ENCODE measurements at places on chromosomes 4 and X. TPM values are rescaled to one million over a fixed set of nuclear protein-coding genes. Genes with fewer than 3 reads are reported as not detected.

Gene VCX2
- total RNA-seq = not detected

Gene PAGE2B
- 1.1 TPM for total RNA-seq

Gene PDE6B
- total RNA-seq = 14.0 TPM

Gene PCDH10
- not detected for total RNA-seq

Gene GDPD2
- total RNA-seq = not detected

Gene ARSJ
- total RNA-seq = not detected

Gene EXOC1L
- not detected for total RNA-seq

Gene GLRA2
- not detected for total RNA-seq

Gene ADH4
- total RNA-seq = not detected

Gene GPC3
- 0.41 TPM for total RNA-seq

Gene OPHN1
- total RNA-seq = not detected

Gene TRAM1L1
- 0.19 TPM for total RNA-seq

Gene CHIC1
- 6.4 TPM for total RNA-seq

Gene LIAS
- total RNA-seq = 28.3 TPM

Gene RBPJ
- total RNA-seq = 104 TPM

Gene AFF2
- total RNA-seq = 1.4 TPM

Gene NXF2
- total RNA-seq = not detected

Gene MAGEA9B
- total RNA-seq = not detected

Gene SPANXB1
- total RNA-seq = not detected

Gene MSN
- 298 TPM for total RNA-seq

Gene ALPK1
- total RNA-seq = 64.7 TPM

Gene NRK
- not detected for total RNA-seq

Gene GAGE1
- total RNA-seq = not detected

Gene CYBB
- total RNA-seq = 0.39 TPM

Gene UCHL1
- 2.5 TPM for total RNA-seq

Gene GAGE12H
- not detected for total RNA-seq

Gene SPANXC
- total RNA-seq = not detected

Gene ZFP92
- 2.4 TPM for total RNA-seq

Gene HGFAC
- 0.51 TPM for total RNA-seq

Gene PCDH7
- not detected for total RNA-seq

Gene BGN
- not detected for total RNA-seq

Gene UGT2B7
- total RNA-seq = not detected

Gene LARP1B
- total RNA-seq = 25.0 TPM

Gene GABRE
- not detected for total RNA-seq

Gene ASMT
- total RNA-seq = 0.21 TPM

Gene PLCXD1
- 52.2 TPM for total RNA-seq

Gene SERPINA7
- total RNA-seq = not detected

Gene GLRA3
- not detected for total RNA-seq

Gene ZNF674
- total RNA-seq = 4.3 TPM

Measured in activated T-cell treated with anti-CD3 and anti-CD28 coated beads, Interleukin-2, amount 50 U/mL, for 72 hours (primary cell).